Fibroblast of skin of right biceps (primary cell): ENCODE measurements at places on chromosomes 4 and X.

DNA sequence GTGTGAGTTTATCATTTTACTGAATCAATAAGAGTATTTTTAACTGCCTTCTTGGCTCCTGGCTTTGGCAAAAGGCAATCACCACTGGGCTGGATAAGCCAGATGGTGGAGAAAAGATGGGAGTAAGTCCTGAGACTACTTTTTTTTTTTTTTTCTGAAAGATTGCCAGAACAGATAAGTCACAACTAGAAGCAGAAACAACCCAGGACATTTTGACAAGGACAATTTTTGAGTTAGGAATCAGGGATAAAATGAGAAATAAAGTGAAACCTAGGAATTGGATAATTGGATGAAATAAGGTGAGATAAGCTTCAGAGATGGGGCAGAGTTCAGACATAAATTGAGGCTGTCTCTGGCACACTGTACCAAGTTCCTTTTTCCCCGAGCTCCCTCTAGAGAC, 471.0 kb downstream of the KLHL13 start:
- no peak for DNase-seq

DNA sequence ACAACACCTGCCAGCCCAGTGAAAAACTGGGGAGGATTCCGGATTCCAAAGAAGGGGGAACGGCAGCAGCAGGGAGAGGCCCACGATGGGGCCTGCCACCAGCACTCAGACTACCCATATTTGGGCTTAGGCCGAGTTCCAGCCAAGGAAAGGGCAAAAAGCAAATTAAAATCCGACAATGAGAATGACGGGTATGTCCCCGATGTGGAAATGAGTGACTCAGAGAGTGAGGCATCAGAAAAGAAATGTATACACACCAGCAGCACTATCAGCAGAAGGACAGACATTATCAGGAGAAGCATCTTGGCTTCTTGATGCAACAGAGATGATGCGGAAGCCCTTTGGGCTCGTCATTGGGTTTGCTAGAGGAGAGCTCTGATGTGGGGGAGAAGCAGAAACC, 62.4 kb downstream of the JADE1 start:
- DNase-seq = peak; percentile 88

- DNase-seq = peak; percentile 93
These were observed 552.4 kb upstream of the MAGEB2 start for GRCh38 chrX:29662759-29663503.

DNA sequence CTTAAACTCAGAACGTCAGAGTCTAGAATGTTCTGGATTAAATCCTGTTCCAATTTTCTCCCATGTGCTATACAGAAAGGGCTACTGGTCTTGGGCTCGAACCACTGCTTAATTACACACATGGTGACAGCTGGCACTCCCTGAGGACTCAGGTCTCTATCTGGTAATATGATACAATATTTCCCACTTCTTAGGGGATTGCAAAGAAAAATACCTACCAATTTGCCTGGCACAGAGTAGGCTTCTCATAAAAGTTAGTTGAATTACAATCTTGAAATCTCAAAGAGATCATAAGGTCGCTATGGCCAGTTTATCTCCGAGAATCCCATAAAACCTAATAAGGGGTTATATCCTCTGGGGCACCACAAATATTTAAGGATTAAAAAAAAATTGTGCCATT, 8.6 kb downstream of the GPM6B start:
- DNase-seq = no peak

GRCh38 chrX:144637731-144638130, 609.6 kb upstream of the SPANXN1 start:
- peak; percentile 1 for DNase-seq

DNA sequence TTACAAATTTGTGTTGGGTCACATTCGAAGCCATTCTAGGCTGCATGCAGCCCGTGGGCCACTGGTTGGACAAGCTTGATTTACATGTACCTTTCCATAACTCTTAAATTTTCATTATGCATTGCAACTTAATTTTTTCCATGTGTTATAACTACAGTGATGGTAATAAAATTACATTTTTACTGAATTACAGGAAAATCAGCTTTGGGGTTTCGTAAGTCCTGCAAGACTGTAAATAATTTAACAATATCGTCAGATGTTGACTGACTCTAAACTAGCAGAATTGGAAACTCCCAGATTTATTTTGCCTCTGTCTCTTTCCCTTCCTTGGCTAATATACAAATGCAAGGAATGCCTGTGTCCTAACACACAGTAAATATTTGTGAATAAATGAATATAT, 88.0 kb upstream of the RAPGEF2 start:
- no peak for DNase-seq

- DNase-seq = peak; percentile 76
These were observed 16.2 kb downstream of the RBM47 start for GRCh38 chr4:40613456-40613855.

DNA sequence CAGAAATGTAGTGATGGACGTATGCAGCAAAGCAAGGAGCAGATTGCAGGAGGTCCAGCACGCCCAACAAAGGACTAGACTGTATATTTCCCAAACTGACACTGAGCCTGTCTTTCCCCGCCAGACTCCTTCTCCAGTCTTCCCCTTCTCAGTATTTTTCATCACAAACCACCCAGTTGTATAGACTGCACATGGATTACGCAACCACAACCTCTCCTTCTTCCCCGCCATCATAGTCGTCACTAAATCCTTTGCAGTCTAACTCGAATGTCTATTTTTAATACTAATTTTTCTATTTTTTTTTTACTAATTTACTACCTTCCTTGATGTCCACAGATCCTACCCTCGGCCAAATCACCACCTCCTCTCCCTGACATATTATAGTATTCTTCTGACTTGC, 105.4 kb downstream of the MTNR1A start:
- no peak for DNase-seq

GRCh38 chrX:15812192-15812938, 22.1 kb downstream of the ZRSR2 start:
- no peak for DNase-seq

DNA sequence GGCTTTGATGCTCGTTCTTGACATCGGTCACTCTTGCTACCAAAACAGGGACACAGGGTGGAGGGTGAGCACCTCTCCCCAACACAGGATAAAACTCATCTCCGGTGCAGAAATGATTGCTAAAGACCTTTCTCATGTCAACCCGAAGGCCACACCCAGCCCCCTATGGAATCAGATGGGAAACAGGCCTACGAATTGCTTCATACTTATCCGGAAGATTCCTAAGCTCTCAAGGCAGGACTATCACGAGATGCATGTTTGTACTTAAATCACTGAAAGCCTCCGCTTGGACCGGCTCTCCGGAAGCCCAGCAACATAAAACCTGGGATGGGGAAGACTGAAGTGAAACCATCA, 74.9 kb downstream of the MTMR1 start:
- no peak for DNase-seq

GRCh38 chr4:103923551-103923950, 203.8 kb upstream of the TACR3 start:
- no peak for DNase-seq

DNA sequence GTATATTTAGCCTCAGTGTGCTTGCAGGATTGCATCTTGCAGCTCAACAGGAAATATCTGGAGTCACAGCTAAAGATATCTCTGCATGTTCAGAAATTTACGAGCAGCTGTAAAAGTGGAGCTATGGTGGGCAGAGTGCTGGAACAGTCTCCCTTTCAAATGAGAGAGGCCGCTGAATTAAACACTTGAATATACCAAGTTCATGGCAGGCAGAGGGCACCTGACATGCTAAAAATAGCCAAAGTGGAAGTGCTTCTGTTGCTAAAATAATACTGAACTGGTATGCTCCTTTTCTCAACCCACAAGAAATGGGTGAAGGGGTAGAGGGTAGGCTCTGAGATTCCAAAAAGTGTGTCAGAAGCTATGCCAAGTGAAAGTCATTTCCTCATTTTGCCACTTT, 98.1 kb downstream of the MGST2 start:
- no peak for DNase-seq

DNA sequence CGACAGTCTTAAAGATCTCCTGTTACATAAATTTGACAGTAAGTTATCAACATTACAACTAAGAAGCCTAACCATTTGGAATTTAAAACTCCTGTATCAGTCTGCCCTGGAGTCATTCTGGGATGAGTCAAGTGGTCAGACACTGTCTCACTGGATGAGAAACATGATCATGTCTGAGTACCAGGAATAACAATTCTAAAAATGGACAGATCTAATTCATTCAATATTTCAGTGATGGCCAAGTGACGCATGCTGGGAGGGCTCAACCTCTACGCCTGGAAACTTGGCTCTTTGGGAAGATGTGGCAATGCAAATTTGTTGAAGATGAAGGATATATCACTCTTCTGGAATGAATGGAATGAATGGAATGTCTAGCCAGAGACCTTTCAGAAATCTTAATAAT, 1427.2 kb downstream of the STIM2 start:
- DNase-seq = peak; percentile 100

GRCh38 chr4:7773401-7774180, 166.1 kb downstream of the AFAP1 start:
- no peak for DNase-seq

- no peak for DNase-seq
These were observed 1759.1 kb downstream of the ARAP2 start for GRCh38 chr4:34485252-34485651.

DNA sequence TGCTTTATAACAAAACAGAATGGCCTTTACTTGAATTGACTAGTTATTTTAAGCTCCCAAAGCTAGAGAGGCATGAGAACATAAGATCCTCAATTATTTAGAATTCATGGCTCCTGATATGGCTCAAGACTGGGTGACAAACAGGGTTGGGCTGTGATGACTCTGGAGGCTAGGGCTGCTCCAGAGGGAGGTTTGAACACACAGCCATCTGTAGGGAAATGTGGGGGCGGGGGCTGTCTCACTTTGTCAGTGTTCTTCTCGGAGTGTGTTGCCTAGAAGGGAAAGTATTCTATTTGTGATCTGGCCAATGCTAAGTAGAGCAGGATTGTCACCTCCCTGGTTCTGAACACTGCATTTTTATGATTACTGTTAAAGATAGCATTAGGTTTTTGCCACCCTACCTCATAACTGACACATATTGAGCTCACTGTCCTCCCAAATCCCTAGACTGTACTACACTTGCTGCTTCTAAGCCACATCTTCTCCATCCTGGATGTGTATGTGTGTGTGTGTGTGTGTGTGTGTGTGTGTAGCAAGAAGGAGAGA, 45.9 kb downstream of the VSIG4 start:
- DNase-seq = no peak

GRCh38 chr4:22385611-22386011, 130.3 kb downstream of the ADGRA3 start:
- DNase-seq = peak; percentile 81

- peak; percentile 84 for DNase-seq
These were observed 53.8 kb upstream of the CLCN4 start for GRCh38 chrX:10103023-10103422.

DNA sequence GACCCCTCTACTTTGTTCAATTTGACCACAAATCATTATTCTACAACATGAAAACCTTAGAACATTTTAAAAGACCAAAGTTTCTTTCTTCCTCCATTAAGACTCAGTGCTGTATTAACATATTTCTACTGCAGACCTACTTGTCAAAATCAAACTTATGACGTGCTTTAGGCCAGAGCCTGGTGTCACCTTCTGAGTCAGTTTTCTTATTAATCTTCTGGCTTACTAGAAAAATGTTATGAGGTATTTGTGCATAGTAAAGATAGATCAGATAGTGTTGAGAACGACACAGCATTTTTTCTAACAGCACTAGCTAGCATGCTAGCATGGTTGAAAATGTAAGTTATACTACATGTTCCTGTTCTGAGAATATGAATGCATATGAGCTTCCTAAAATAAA, 333.6 kb upstream of the FAM241A start:
- DNase-seq = no peak

GRCh38 chrX:34624416-34624815, 32.7 kb downstream of the TMEM47 start:
- DNase-seq = peak; percentile 14

DNA sequence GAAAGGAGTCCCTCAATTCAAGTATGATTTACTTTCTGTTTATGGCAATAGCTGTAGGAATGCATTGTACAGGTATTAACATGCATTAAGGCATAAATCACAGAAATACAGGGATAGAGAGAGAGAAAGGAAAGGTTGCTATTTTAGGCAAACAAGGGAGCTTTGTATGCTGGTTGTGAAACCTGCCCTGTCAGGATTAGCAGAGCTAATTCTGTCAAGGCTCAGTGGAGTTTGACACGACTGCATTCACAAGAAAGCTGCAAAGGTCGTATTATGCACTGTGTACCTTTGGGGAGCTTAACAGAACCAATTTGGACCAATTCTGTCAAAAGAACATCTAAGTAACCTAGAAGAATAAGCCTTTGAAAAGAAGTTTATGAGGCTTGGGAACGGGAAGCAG, 239.3 kb downstream of the GRIA2 start:
- no peak for DNase-seq

GRCh38 chr4:40270609-40271008, 64.5 kb upstream of the CHRNA9 start:
- no peak for DNase-seq

DNA sequence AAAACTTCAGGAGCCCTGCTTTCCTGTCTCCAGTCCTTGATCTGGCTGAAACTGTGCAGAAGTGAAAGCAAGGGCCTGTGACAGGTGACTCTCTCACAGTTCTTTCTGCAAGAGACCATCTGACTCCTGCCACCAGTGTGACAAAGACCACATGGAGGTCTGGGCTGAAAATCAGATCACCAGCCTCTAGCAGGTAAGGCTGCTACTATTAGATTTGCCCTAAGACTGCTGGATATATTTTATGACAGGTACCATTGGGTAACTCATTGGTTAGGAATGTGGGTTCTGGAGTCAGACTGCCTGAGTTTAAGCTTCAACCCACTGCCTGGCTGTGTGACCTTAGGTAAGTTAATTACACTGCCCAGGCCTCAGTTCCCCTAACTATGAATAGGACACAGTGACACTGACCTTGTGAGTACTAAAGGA, 163.3 kb upstream of the SLC7A11 start:
- no peak for DNase-seq

GRCh38 chr4:155143512-155143911, 64.9 kb upstream of the NPY2R start:
- no peak for DNase-seq

DNA sequence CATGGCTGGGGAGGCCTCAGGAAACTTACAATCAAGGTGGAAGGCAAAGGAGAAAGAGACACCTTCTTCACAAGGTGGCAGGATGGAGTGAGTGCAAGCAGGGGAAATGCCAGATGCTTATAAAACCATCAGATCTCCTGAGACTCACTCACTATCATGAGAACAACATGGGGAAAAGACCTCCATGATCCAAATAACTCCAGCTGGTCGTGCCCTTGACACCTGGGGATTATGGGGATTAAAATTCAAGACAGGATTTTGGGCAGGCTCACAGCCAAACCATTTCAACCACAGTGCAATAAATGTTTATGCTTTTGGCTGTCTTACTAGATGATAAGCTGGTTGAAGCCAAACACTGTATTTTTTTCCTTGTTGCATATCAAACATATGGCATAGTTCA, 1112.4 kb downstream of the STIM2 start:
- DNase-seq = no peak

DNA sequence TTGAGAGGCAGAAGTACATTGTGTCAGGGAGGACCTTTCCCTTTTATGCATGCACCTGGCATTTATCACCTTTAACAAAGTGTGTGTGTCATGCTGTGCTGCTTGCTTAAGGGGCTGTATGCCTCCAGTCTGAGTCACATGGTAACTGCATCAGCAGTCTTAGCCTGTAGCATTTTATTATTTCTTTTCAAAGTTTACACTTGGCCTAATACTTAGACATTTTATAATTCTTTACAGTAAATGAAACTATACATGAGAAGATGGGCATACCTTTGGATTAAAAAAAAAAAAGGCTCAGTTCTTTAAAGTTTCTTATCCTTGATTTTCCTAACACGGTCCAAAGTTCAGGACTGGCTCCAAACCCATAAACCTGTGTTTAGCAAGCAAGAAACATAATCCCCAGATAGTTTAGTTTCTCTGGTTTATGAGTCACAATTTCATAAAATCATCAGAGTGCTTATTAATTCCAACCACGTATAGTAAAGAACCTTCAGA, 14.6 kb downstream of the NPNT start:
- no peak for DNase-seq
